ENCODE measurements at places on chromosomes 1 and 21.

DNA sequence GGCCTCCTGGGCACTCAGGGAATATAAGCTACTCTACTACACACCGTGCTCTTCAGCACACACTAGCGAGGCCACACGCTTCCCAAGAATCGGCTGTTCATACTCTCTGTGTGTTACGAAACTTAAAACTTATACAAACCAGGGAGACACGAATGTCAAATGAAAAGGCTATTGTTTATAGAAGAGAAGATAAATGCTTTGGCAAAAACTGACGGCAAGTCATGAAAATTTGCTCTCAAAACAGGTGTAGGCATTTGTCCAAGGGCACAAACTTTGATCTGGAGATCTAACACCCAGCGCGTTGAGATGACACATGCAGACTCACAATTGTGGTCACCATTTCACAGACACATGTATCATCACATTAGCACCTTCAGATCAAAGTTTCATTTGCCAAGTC lies 46.1 kb downstream of the USP48 start:
- DNase-seq = no peak

DNA sequence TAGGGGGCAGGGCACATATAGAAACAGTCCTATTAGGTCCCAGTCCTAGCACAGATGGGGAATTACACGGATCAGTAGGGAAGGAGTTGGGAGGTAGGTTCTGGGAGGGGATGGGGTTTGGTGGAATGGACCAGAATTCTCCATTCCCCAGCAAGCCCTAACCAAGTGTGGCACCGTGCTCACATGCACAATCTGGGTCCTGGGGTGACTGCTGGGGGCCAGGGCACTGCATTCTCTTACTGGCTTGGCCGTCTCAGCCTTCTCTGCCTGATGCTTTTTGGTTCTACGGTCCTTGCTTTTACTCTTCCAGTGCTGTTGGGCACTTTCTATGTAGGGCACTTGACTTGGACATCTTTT lies 53.9 kb downstream of the NENF start:
- DNase-seq = no peak

- peak; percentile 67 for DNase-seq
Measured at GRCh38 chr1:115727706-115728249, 40.7 kb downstream of the CASQ2 start.

DNA sequence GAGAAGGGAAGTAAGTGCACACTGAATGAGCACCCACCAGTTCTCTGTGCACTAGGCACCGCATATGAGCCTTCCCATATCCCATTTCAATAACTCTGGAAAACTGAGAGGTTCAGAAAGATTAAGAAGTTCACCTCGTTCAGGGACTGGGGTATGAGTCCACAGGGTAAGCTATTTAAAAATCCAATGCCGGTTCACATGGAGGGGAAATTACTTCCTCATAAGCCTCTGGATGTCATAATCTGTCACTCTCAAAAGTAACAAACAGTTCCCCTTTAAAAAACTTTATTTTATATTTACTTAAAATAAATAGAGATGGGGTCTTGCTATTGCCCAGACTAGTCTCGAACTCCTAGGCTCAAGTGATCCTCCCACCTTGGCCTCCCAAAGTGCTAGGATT lies 1.9 kb downstream of the OR2B11 start:
- no peak for DNase-seq

GRCh38 chr1:218259800-218260199 lies 25.3 kb upstream of the RRP15 start:
- no peak for DNase-seq

DNA sequence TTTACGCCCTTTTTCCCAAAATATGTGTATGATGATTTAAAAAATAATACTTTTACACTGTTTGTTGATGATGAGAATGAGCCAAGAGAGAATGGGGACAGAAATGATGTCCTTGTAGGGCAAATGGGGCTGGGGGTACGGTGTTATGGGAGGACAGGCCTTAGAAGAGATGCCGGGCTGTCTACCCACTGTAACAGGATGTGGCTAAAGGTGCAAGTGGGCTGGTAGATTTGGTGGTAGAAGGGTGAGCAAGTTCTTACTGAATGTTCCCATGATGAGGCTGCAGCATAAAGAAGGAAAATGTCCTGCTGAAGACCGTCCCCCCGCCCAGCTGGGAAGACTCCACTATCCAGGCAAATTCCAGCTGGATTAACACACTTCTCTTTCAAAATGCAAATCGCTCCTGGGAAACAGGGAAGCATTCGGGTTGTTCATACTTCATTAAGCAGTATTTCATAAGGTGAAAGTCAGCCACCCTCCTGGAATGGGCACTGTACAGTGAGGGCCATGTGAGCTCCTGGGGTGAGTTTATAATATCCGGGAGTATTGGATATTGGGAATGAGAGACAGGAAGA lies 14.0 kb downstream of the GPA33 start:
- no peak for DNase-seq

DNA sequence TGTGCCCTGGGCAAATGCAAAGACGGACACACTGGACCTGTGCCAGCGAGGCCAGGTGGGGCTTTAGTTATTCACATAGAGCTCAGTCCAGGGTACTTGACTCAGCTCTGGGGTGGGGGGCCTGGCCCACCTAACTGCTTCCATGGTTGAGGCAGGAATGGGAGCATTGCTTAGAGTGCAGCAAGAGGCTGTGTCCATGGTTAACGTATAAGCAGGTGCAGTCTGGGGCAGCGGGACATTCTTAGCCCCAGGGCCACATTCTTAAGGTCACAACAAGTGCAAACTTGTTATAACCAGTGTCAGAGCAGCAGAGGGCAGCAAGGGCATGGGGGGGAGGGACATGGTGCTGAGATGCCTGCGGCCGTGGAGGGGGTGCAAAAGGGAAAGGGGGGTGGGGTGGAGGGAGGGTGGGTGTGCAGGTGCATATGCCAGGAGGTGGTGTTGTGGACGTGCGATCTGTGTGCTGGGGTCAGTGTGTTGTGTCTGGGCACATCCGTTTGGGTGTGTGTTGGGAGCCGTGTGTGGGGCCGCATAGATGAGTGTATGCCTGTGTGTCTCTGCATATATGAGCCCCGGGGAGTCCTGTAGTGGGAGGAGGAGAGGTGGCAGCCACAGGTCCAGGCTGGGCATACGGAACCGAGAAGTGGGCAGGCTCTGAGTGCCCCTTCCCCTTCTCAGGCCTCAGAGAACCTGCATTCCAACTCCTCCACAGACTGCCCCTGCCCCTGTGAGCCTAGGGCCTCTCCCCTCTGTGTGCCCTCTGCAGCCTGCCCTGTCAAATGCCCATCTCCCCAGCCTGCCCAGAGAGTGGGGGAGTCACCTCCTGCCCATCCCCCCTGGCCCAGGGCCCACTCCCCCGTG lies 8.4 kb downstream of the KCNJ10 start:
- no peak for DNase-seq

- DNase-seq = peak; percentile 90
Measured at GRCh38 chr1:54121482-54122134, 31.2 kb downstream of the CDCP2 start.

GRCh38 chr1:202367271-202367670 lies 18.8 kb downstream of the PPP1R12B start:
- DNase-seq = no peak

DNA sequence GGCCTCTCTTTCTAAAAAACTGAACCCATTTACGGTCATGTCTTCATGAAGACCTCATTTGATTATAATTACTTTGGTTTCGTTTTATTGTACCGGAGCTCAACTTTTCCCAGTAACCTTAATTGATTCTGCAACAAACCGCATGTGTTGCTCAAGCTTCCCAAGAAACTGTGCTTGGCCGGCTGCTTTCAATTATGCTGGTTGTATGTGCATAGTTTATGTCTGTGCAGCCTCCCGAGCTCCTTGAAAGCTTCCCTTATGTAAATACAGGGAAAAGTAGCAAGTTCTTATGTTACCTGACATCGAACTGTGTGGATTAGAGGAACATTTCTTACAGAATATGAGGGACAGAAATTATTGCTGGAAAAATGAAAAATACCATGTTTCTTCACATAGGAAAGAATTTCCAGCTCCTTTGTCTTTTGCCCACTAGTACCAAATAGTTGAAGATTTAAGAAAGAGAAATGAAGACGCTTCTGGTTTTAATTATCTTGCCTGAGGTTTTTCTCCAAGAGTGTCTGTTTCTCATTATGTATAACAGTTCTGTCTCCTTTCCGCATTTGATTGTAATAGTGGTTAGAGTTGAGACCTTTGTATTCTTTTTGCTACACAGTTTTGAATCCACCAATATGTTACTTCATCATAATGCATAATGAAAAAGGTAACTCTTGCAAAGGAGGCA lies 2.1 kb downstream of the VCAM1 start:
- DNase-seq = peak; percentile 18

GRCh38 chr21:24428591-24429199 lies 1178.6 kb downstream of the MRPL39 start:
- no peak for DNase-seq

GRCh38 chr1:20466273-20466672 lies 19.7 kb downstream of the CAMK2N1 start:
- no peak for DNase-seq

GRCh38 chr1:84122780-84123382 lies 21.2 kb upstream of the PRKACB start:
- no peak for DNase-seq

DNA sequence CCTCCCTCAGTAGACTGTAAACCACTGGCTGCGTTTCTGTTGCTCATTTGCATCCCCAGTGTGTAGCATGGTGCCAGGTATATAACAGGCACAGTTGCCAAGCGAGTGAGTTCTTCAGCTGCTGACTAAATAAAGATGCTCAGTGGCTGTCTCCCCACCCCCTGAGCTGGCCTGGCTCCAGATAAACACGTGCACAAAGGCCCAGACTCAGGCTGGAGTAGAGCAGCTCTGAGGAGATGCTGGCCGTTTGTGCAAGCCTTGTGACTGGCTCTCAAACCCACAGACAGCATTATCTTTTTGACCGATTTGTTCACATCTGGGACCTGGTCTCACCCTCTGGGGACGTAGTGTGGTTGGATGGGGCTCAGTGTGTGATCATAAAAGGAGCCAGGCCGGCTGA lies 7.1 kb downstream of the CHRNB2 start:
- DNase-seq = no peak

DNA sequence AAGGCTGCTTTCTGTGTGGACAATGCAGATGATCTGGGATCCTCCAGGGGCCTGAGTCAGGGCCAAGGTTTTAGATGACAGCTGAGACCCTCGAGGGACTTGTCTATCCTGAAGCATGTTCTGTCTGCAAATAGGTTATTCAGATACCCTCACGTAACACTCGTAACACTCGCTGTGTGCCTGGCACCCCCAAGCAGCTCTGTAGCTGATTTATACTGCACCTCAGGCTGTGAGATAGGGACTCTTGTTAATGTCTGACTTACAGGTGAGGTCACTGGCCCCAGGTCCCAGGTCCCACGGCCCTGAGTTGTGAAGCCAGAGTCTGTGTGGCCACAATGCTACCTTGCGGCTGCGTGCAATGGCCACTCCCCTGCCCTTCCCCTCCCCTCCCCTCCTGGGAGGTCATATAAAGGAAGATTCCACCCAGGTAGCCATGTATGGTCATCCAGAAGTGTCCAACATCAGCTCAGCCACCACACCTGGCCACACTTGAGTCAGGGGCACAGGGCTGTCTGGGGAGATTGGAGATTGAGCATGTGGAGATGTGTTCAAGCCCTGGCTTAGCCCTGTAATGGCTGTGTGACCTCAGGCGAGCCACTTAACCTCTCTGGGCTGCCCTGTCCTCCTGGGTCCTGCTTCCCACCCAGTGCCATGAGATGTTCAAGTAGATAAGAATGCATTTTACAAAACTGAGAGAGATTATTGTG lies 687.7 kb downstream of the MATN1 start:
- DNase-seq = no peak

GRCh38 chr1:190168893-190169280 lies 308.8 kb downstream of the BRINP3 start:
- DNase-seq = no peak

DNA sequence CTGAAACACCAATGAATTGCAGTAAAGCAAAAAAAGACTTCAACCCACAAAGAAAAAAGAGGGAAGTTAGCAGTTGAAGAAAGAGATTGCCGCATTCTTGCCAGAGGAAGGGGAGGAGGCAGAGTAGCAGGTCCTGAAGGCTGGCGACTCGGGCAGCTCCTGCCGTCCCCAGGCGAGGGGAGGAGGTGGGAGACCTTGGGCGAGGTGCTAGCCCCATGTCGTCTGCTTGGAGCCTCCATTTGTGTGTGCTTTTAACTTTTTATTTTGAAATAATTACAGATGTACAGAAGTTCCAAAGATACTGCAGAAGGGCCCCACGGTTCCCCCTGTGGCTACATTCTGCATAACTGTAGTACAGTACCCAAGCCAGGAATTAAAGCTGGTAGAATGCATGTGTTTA lies 6.7 kb downstream of the TRPM2 start:
- no peak for DNase-seq

GRCh38 chr21:44085491-44086321 lies 21.5 kb upstream of the PWP2 start:
- DNase-seq = no peak

- no peak for DNase-seq
Measured at GRCh38 chr1:243831463-243831862, 18.6 kb downstream of the AKT3 start.

DNA sequence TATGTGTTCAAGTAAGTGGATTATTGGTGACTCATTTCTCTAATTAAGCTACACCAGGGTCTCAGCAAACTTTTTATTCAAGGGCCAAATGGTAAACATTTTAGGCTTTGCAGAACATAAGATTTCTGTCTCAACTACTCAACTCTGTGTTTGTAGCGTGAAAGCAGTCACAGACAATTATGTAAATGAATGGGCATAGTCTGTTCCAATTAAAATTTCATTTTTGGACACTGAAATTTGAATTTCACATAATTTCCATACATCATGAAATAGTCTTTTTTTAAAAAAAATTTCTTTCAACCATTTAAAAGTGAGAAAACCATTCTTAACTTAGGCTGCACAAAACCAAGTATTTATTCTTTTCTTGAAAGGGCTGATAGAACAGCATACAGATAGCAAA lies 50.1 kb downstream of the IL23R start:
- DNase-seq = no peak

- no peak for DNase-seq
Measured at GRCh38 chr1:153429266-153430165, 13.2 kb downstream of the S100A7A start.

GRCh38 chr1:172473302-172473701 lies 29.4 kb upstream of the PIGC start:
- no peak for DNase-seq

DNA sequence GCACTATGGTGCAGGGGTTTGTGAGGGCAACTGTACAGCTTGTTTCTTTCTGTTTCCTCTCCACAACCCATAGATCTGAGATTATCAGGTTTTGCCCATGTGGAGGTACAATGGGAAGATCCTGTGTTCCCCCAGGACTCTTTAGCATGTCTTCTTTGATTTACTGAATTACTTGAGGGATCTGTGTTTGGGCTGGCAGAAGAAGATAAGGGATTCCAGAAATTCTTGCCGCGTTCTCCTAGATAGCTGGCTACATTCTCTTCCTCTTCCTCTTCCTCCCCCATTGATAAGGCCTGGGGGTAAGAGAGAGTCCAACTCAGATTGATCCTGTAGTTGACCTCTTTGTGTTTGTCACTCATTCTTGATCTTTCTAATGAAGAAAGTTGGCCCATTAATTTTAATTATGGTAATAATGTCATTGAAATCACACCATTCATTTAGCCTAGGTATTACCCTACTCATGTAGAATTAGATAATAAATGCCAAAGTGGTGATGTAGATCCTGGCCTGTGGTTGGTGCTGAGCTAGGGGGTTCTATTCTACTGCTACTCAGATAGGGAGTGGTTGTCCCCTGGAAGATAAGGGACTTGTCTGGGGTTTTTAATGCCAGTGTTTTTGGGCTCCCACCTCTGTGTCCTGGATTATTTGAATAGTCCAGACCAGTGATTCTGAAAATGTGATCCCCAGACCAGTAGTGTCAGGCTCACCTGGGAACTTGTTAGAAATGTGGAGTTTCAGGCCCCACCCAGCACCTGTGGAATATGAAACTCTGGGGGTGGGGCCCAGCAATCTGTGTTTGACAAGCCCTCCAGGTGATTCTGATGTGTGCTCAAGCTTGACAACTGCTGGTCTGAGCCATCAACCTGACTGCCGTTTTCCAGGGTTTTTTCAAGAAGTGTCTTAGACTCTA lies 122.2 kb downstream of the NOS1AP start:
- DNase-seq = no peak
